B cell (primary cell): ENCODE measurements at places on chromosomes 2 and 18.

GRCh38 chr2:115161081-115161770 lies 718.8 kb downstream of the DPP10 start:
- no peak for DNase-seq

- DNase-seq = no peak
Observed at GRCh38 chr2:179344280-179344964, 79.8 kb upstream of the SESTD1 start.

DNA sequence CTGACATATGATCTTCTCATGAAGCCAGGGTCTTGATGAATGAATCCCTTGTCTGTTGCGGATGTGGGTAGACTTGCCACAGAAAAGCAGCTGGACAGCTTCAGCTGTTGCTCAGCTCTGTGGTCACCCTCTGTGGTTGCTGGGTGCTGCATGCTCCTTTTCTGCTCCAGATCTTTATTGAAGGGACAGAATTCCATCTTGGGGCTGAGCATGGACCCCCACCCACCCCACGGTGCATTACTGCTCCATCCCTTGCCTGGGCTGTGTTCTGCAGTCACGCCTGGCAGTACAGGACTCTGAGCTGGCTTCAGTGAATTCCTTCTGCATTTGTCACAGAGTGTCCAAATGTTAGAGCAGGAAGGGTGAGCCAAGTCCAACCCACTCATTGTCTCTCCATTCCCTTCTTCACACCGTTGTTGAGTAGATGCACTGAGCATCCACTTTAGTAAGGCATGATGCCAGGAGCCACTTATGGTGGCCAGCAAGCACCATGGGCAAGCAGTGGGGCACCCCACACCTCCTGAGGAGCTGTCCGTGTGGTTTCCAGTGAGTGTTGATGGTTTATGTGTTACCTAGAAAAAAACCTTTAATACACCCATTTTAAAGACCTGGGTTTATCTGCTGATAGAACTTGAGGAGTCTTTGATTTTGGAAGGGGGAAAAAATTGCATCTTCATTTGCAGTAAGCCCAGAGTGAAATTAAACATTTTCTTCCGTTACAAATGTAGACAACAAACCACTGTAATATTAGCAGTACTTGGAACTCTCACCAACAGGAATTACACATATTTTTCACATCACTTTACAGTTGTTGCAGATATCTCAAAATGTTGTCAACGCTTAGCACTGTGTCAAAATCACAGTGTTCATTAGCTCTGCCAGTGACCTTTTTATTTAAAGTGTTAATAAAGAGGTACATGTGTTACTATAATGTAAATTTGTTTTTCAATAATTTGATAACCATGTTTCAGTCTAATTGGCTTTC lies 14.7 kb upstream of the ITGB6 start:
- DNase-seq = no peak

DNA sequence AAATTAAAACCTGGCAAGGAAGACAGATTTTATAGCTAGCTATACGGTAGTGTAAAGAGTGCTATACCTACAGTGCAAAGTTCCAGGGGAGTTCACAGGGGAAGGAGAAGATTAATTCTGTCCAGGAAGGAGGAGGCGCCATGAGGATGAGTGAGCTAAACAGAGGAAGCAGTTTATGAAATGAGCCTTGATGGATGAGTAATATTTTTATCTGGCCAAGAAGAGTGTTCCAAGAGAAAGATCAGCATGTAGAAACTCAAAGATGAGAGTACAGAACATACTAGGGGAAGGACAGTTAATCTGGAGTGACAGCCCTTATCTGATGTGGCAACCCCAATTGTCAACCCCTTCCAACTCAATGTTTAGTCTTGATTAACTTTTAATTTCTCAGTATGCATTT lies 54.8 kb downstream of the CDH20 start:
- no peak for DNase-seq

- DNase-seq = no peak
Observed at GRCh38 chr2:240502059-240502429, 55.7 kb downstream of the ANKMY1 start.
